Body of pancreas (tissue), 4 donors: ENCODE measurements at places on chromosomes 3 and 15.

- DNase-seq: no peak
These were observed 908 bp upstream of the RAB43 start for GRCh38 chr3:129122412-129123011.

GRCh38 chr3:59263152-59263551 is 213.3 kb upstream of the CFAP20DC start:
- DNase-seq: no peak

DNA sequence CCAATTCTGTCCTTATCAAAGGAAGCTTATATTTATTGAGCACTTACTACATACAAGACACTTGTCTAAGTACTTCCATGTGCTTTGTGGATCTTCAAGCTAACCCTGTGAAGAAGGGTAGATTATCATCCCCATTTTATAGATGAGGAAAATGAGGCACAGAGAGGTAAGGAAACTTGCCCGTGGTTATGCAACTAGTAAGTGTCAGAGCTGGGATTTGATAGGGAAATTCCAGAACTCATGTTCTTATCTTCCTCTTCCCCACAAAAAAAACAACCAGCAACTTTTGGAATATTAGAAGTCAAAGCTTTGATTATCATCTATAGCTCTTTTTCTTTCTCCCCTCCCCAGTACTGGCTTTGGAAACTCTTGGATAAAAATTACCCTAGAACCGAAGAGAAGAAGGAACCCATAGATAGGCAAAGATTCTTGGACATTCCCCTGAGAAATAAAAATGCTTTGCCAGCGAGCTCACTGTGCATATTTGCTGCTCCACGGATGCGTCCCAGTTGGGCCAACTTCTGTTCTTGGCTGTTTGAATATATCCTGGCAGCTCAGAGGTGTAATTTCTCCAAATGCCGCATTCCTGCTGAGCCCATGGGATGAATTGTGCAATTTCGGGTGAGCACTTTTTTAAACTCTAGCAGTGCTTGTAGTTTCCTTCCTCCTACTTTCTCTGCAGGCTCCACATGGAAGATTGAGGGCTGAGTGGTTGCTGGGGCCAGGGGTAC is 591.5 kb upstream of the CFAP20DC start:
- DNase-seq: peak; percentile 40

DNA sequence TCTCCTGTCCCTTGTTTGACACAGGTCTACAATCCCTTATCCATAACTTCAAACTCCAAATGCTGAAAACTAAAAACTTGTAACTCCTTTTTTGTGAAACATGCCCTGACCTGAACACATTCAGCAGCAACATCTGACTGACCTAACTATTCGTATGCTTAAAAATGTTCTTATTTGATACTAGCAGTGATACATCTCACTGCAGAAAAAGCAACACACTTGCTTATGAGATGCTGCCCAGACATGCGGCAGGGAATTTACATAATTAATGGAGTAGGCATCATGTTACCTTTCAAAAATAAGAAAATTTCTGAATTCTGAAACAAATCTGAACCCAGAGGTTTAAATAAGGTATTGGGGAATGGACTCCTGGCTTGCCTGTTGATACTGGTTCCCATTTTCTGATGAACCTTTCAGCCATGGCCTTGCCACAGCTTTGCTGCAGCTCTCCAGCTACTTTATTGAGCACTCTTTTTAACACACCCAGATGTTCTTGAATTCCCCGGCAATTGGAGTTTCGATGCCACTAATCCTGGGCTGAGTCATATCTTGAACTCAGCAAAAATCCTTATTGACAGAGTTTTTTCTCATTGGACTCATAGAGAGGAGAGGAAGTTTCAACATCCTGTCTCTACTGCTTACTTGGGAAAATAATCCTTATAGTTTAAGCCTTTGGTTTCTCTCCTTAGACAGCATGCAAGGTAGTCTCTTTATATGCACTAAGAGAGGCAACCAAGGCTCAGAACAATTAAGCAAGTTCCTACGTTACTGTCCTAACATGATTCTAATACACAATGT is 296.6 kb upstream of the LMCD1 start:
- DNase-seq: no peak

DNA sequence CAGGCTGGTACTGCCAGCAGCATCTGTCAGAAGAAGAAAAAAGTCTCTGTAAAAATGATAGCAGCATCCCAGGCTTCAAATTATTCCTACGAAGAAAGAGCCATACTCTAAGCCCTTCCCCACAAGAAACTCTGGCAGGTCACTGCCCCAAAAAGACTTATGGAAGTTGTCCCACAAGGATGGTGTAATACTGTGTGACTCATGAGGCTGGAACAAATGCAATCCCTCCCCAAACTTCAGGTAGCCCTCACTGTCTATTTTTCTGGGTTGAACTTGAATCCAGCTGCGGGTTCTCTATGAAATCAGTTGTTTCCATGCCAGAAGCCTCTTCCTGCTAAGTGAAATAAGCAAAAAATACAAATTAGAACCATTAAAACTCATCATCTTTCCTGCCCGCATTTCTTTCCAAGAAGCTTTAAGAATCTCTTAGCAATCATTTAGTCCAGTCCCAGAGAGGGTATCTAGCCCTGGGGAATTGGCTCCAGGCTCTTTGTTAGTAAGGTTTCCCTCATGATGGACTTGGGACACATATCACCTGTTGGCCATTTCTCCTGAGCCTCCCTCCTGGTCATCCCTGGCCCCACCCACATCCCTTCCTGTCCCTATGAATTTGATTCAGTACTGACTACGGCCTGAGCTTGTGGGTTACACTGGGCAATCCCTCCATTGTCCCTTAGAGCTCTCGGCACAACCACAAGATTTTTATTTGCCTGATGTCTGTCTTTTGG is 51.7 kb downstream of the FAM174B start:
- no peak for DNase-seq

GRCh38 chr3:118088696-118089095 is 946.0 kb downstream of the IGSF11 start:
- no peak for DNase-seq
